H9 (cell line): ENCODE measurements at places on chromosomes 12 and 14.
A peak's percentile ranks its signal among the peaks of the same experiment; 100 is the strongest.

GRCh38 chr14:36662543-36663403 is 1.1 kb downstream of the PAX9 start:
- peak; percentile 59 for DNase-seq

DNA sequence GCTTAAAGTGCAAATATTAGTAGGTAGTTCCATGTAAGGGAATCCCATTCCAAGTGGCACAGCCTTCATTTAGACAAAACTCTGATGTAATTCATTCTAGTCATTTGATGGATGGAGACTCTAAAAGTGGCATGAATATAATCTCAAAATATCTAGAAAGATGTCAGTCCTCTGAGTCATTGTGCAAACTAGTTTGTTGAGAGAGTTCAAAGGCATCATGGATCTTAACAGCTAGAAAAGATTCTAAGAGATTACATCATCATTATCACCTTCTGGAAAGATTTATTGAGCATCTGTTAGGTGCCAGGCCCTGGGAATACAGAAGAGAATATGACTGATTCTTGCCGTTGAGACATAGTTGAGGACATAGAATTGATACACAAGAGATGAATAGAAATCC is 30.7 kb downstream of the CRADD start:
- no peak for DNase-seq

GRCh38 chr12:46558677-46559076 is 186.1 kb upstream of the SLC38A2 start:
- no peak for DNase-seq

DNA sequence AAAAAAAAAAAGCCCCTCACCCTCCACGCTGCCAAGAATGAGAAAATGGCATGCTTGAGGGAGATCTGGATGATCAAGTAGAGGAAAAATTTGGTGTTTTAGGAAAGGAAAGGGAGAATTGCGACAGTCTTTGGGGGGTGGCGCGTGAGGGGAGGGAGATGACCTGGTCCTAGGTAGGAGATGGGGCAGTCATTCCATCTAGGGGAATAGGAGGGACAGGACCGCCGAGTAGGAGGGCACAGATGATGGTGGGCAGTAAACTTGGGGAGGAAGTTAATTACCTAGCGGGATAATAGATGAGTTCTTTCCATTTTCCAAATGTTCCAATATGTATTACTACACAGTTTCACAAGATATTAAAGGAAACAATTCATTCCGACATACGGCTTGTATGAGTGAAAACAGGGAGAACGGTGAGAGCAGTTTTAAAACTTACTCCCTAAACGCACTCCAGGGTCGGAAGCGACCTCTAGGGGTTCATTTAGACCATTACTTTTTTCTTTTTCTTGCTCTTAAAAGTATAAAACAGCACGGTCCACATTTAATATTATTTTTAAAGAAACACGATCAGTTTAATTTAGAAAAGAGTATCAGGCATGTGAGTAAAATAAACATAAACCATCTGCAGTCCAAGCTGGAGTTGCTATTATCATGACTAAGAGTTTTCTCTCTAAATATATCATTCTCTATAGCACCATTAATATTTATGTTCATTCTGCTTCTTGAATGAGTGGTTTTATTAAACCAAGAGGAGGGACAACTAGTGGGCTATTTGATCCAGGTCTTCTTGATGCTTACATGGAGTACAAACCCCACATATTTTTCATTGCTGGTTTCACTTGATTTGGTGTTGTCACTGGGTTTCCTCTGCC is 3.0 kb upstream of the FNTB start:
- no peak for DNase-seq

- no peak for DNase-seq
Observed at GRCh38 chr12:78087363-78087675, 256.6 kb downstream of the NAV3 start.

DNA sequence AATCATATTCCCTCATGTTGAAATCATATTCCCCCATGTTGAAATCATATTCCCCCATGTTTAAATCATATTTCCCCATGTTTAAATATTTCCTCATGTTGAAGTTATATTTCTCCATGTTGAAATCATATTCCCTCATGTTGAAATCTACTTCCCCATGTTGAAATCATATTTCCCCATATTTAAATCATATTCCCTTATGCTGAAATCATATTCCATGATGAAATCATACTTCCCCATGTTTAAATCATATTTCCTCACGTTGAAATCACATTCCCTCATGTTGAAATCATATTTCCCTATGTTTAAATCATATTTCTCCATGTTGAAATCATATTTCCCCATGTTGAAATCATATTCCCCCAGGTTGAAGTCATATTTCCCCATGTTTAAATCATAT is 34.6 kb upstream of the ADGRD1 start:
- DNase-seq: no peak

- no peak for DNase-seq
Observed at GRCh38 chr12:132936163-132936562, 19.9 kb downstream of the ZNF605 start.

DNA sequence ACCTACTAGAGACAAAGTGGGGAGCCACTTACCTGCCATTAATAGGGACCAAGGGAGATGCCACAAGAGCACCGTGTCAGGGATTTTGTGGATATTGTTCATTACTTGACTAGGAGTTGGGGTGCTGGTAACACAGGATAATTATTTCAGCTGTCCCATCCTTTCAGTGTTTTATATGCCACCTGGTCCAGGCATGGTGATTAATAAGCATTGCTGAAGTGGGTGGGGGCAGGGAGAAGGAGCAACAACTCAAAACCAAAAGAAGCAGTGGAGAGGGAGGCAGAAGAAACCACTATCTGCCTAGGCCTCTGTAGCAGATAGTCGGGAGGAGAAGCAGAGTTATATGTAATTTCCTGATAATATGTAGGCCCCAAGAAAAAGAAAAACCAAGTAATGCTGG is 184.6 kb downstream of the NPAS3 start:
- no peak for DNase-seq

DNA sequence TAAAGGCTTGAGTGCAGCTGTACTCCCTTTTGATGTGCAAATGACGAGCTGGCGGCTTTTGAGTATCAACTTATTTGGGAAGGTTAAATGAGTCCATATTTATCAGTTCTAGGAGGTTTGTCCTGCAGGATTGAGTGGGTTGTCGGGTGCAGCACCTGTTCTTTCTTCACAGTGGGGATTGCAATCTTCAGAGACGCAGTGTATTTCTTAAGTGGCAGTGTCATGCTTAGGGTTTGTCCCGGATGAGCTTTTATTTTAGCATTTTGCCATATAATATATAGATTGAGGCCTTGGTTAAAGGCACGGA is 1.2 kb downstream of the FUT8 start:
- no peak for DNase-seq

- DNase-seq: no peak
Observed at GRCh38 chr14:70926235-70926830, 19.1 kb downstream of the PCNX1 start.

GRCh38 chr12:103640410-103640809 is 53.3 kb downstream of the STAB2 start:
- DNase-seq: no peak

GRCh38 chr12:92183575-92183974 is 37.9 kb upstream of the BTG1 start:
- no peak for DNase-seq

- DNase-seq: peak; percentile 65
Observed at GRCh38 chr12:14167005-14167628, 185.7 kb upstream of the GRIN2B start.

DNA sequence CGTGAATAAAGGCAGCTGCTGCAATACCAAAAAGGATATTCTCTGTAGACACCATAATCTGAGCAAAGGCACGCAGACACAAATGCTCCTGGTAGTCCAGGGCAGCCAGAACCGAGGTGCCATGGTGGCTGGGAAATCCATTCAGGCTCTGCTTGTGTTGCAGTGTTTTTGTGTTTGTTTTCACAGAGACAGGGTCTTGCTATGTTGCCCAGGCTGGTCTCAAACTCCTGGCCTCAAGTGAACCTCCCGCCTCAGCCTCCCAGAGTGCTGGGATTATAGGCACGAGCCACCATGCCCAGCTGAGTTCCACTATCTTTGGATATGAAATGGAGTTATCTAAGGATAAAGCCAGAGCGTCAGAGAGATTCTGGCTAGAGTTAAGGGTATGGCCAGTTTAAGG is 39.8 kb downstream of the DCAF4 start:
- no peak for DNase-seq

DNA sequence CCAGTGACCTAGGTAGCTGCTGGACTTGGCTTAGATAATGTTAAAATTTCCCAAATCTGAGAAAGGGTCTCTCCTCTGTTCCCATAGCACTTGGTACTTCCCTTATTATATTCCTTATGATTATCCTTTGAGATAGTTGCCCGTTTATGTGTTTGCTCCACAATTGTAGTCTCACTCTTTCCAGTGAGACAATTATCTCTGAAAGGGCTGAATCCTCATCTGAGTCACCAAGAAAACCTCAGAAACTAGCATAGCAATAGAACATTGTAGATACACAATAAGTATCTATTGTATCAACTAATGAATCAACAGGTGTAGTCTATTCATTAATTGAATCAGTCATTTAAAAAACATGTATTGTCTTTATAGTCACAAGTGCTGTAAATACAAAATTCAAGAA is 119.1 kb upstream of the FAR2 start:
- DNase-seq: no peak

GRCh38 chr12:112167718-112168525 is 42.6 kb downstream of the TRAFD1 start:
- no peak for DNase-seq

GRCh38 chr14:74571441-74571841 is 40.6 kb downstream of the LTBP2 start:
- DNase-seq: no peak

DNA sequence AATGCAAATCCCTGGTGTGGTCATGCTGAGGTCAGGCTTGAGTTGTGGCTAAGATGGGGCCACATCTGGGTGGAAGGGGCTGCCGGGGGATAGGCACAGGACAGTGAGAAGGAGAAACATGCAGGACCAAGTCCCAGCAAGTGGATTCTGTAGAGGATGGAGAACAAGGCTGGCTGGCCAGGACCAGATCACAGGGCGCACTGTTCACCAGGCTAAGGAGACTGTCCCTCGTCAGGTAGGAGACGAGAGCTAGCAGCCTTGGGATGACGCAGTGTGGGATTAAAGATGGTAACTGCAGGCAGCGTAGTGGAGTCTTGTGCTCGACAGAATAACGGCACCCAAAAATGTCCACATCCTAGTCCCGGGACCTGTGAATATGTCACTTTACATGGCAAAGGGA is 336.1 kb downstream of the BCL11B start:
- no peak for DNase-seq

DNA sequence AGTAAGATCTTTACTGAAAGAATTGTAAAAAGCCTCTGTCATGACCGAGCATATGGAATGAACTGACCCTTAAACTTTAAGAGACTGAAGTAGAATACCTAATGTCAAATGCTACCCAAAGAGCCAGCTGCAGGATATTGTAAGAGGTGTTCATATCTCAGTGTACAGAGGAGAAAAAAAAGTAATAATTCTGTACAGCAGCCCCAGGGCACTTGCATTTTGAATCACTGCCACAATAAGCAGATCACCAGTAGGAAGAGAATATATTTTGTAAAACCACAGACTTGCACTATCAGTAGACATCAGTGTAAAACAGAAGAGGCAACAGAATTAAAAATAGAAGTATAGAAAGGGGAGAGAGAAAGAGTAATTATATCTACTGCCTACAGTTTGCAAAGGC is 162.6 kb downstream of the PPFIA2 start:
- no peak for DNase-seq

- peak; percentile 32 for DNase-seq
Observed at GRCh38 chr12:84910549-84911241, 1.9 kb downstream of the SLC6A15 start.

DNA sequence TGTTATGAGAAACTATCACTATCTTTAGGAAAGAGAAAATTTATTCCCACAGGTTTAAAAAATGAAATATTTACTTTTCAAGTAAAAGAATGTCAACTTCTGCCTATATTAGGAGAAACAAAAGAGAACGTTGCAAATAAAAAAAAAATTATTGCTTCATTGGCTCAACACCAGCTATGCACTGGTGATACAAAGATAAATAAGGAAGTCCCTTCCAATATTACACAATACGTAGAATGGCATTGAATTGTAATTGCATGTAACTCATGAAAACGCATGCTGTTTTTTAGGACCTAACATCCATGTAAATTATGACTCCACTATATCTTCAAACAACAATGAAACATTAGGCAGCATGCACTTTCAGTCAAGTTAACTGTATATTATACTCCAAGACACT is 56.4 kb upstream of the RERGL start:
- no peak for DNase-seq

DNA sequence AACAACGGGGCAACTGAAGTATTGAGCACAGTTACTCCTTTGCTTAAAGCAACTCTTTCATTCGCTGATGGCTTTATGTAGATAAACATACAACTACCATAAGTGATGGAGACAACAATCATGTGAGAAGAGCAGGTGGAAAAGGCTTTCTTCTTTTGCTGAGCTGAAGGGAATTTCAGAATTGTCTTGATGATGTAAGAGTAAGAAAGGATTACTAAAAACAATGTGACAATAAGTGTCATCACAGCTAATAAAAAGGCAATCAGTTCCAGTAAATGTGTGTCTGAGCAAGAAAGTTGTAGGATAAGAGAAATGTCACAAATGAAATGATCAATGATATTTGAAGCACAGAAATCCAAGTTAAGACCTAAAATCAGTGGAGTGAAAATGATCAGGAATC is 647 bp downstream of the OR6C70 start:
- DNase-seq: no peak

DNA sequence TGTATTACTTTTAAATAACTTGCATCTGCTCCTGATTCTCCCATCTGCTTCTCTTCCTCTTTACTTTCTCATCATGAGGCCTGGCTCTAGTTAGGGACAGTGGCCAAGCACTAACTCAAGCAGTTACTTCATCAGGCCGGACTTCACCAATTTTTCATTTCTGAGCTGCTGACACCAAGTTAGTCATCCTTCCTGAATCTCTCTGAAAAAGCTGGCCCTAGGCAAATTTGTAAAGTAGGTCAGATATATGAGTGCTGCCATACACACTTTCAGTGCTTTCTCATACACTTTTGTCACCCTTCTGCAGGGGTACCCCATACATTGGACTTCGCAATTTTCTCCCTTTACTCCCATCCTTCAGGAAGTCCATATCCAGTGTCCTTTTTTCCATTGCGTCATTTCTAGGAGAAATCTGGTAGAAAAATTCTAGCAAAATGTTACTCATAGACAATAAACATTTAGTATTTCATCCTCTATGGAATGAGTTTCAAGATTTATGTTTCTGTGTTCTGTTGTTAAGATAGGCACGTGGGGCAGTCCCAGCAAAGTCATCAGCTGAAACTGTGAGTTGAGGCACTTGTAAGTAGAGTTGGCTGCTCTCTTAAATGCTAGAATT is 276.8 kb upstream of the TMPO start:
- DNase-seq: no peak

DNA sequence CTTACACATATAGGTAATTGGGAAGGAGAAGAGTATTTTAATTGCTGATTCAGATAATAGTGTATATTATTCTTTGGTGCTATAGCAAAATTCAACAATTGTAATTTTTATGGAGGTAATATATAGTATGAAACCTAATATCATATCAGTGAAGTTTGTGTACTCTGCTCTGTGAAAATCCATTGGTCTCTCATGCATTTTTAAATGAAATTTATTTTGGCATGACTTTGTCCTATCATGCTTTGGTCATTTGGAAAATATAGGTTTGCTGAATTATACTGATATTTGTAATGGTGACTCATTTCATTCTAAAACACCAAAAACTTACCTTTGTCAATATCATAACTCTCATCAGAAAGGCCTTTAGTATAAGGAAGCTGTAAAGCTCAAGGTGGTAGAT is 962.0 kb upstream of the NOVA1 start:
- DNase-seq: no peak
